ENCODE measurements at places on chromosomes 4 and X.
A peak's percentile ranks its signal among the peaks of the same experiment; 100 is the strongest.

GRCh38 chrX:42837747-42838146, 59.8 kb upstream of the PPP1R2C start:
- no peak for DNase-seq

DNA sequence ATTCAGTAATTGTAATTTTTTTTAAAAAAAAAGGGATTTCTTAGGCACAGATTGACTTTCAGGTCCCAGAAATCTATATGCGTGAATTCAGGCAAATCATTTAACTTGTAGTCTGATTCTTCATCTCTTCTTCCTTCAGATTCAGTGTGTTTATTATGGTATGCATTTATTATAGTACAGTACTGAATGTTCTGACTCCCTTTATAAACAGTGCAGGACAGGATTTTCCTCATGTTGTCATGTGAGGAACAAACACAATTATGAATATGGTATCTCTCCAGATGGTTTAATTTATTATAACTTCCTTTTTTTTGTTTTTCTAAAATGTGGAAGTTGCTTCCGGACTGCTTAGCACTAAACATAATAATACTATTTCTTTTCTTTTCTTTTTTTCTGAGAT, 54.2 kb downstream of the RPS3A start:
- DNase-seq: no peak

- peak; percentile 42 for DNase-seq
These were observed 93.5 kb downstream of the TNIP2 start for GRCh38 chr4:2662598-2662997.

- no peak for DNase-seq
These were observed 94.1 kb downstream of the NEUROG2 start for GRCh38 chr4:112421911-112422310.

- DNase-seq: no peak
These were observed 63.3 kb downstream of the MEPE start for GRCh38 chr4:87895964-87896621.

GRCh38 chr4:86302830-86303229, 57.0 kb downstream of the MAPK10 start:
- no peak for DNase-seq

DNA sequence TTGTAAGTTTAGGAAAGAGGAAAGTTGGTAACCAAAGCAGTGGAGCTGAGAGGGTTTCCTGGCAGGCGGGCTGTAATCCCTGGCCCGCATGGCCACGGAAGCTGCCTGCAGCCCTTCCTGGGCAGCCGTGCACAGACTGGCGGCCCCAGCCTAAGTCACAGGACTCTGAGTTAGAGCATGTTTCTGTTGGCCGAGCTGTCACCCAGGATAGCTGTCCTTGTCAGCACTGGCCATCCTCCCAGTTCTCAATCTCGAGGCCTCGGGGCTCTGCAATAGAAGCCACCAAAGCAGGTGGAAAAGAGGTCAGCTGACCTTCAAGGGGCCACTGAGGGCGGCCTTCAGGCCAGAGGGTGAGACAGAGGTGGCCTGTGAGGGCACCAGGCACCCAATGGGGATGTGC, 20.5 kb downstream of the PNMA6E start:
- no peak for DNase-seq

- DNase-seq: no peak
These were observed 44.1 kb upstream of the KDR start for GRCh38 chr4:55169352-55169961.

GRCh38 chr4:186789651-186790050, 66.0 kb upstream of the FAT1 start:
- no peak for DNase-seq

DNA sequence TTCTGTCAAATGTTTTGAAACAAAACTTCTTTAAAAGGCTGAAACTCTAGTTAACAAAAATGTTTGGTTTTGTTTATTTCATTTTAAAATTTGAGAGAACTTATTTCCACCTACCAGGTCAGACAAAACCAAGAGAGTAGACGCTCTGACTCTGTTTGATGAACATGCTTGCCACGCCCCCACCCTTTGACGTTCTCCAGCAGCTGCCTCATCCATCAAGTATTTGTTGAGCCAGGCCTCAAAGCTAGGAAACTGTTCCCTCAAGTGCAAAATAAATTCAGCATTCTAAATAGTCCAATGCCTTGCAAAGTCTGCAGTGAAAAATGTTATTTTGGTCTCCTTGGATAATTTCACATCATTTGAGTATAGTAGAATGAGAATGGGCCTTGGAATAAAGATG, 121.6 kb downstream of the GUCY2F start:
- no peak for DNase-seq

DNA sequence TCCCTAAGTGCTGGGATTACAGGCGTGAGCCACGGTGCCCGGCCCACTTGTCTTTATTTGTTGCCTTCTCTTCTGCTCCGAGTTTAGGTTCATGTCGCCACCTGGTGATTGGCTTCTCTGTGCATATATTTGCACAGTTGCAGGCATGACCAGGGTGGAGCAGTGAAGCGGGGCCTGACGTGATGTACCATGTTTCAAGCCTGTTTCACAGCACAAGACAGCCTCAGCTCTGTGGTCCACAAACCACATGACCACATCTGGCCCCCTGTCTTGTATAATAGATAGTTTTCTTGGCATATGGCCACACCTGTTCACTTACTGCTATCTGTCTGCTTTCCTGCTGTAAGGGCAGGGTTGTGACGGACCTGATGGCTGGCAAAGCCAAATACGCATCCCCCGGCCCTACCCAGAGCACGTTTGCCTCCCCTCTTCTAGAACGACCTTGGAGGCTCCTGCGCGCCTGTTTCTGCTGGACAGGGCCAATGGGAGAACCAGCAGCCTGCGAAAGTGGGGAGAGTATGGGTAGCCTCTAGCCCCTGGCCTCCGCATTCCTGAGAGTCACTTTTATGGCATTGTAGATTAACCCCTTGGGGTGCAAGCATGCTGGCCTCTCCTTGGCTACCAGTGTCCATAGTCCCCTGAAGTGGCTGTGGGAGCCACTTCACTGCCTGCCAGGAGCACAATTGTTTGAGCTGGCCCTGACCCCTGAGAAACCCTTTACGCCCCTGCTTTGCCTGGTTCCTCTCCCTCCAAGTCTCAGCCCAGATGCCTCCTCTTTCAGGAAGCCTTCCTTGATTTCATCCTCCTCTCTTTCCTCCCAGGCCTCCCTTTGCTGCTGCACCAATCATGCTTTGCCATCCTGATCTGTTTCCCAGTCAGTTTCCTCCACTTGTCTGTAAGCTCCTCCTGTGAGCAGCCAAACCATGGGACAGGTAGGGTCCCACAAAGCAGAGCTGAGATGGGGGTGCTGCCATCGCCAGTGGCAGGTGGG, 6.0 kb upstream of the SH3TC1 start:
- no peak for DNase-seq

- no peak for DNase-seq
These were observed 105.9 kb downstream of the TEX13A start for GRCh38 chrX:105114554-105115130.

GRCh38 chr4:64807821-64808220, 398.6 kb upstream of the TECRL start:
- DNase-seq: no peak

GRCh38 chr4:27759611-27760575, 899.3 kb downstream of the STIM2 start:
- no peak for DNase-seq

DNA sequence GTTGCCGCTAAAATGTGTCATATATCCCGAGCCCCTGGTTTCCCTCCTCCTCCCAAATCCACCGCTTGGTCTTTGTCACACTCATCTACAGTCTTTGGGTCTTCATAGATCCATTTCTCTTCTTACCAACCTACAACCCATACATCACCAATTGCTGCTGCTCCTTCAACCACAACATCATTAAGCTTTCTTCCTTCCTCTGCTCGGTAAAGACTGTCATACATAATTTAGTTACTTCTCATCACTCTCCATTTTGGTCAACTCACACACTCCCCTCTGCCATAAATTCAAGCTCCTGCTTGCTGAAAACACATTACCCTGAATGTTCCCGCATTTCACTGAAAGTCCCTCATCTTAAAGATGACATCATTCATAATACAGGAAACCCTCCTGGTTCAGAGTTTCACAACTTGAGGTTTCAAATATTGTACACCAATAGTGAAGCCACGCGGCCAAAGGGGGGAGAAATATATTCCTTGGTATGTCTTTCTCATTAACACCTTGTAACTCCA, 1.7 kb upstream of the DCTD start:
- no peak for DNase-seq

DNA sequence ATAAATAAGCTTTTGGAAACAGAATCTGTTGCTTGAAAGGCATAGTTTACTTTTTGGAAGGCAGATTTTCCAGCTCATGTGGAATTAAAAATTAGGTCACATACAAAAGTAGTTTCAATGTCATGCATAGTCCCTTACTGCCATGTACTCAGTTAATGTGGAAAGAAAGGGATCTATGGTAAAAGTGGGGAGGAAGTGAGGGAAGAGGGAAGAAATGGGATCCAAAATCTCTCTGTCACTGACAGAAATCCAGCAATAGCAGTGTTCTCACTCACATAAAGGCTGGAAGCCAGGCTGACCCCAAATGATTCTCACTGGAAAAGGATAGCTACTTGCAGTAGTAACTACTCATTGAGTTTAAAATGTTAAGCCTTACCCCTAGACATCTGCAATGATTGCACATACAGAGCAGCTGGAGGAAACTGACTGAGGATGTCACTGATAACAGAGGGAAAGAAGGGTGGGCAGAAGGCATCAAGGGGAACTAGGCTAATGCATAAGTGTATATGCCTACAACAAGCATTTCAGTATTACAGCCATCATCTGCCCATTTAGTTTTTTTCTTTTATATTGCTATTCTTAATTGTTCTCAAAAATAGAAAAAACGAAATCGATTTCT, 445.6 kb downstream of the FAT4 start:
- DNase-seq: no peak

DNA sequence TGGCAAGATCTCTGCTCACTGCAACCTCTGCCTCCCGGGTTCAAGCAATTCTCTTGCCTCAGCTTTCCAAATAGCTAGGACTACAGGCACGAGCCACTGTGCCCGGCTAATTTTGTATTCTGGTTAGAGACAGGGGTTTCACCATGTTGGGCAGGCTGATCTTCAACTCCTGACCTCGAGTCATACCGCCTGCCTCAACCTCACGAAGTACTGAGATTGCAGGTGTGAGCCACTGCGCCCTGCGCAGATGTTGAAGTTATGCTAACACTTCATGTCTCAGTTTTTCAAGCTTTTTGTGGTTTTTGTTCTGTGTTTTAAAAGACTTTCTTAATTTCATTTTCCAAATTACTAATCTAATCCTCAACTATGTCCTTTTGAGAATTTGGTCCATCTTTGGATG, 154.4 kb upstream of the TLL1 start:
- DNase-seq: no peak

- no peak for DNase-seq
These were observed 25.6 kb downstream of the ATP10D start for GRCh38 chr4:47510506-47511143.

DNA sequence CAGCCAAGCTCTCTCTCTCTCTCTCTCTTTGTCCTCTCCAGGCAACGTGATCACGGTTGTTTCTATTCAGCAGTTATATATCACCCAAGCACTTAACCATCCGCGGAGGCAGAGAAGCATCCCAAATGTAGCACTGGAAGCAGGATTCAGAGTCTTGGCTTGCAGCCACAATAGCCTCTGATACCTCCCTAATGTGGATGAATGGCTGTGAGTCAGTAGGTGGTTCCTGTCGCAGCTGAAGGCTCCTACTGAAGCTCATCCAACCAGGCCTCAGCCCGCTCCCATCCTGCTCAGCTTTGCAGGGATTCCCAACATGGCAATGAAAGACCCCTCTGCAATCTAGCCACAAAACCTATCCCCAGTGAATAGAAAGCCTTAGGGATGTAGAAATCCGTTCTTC, 5.1 kb downstream of the HS6ST2 start:
- DNase-seq: no peak

GRCh38 chrX:2962381-2962780, 33.2 kb upstream of the ARSD start:
- no peak for DNase-seq

DNA sequence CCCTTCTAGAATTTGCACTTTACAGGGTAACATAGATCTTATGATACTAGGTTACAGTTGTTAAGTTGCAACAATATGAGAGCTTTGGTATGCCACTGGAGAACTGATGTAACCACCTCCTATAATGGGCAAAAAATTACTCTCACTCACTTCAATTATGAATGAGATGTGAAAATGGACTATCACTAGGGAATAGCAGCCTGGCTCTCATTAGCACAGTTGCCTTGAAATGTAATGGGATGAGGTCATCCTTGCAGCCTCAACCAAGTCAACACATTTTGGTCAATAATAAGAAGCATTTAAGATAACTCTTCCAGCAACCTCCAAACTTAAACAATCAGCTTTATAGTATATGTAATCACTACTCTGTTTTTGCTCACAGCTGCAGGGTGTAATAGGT, 69.4 kb downstream of the TBC1D9 start:
- no peak for DNase-seq

- no peak for DNase-seq
These were observed 166.7 kb upstream of the SH3RF1 start for GRCh38 chr4:169437299-169438047.

DNA sequence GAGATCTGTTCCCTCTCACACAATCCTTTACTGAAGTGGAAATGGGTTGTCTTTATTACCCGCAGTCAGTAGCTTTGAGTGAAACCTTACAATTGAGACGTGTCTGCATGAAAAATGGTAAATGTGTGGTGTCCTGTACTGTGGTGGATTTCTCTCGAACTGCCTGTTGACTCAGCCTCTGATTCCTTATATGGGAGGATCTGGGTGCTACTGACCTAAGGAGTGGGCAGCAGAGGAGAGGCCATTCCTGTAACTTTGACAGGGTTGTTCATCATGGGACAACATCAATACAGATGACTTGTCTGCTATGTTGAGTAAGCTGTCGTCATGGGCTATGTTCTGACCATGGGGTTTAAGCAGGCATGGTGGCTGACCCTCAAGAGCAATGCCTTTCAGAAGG, 159.6 kb upstream of the WDR1 start:
- no peak for DNase-seq

DNA sequence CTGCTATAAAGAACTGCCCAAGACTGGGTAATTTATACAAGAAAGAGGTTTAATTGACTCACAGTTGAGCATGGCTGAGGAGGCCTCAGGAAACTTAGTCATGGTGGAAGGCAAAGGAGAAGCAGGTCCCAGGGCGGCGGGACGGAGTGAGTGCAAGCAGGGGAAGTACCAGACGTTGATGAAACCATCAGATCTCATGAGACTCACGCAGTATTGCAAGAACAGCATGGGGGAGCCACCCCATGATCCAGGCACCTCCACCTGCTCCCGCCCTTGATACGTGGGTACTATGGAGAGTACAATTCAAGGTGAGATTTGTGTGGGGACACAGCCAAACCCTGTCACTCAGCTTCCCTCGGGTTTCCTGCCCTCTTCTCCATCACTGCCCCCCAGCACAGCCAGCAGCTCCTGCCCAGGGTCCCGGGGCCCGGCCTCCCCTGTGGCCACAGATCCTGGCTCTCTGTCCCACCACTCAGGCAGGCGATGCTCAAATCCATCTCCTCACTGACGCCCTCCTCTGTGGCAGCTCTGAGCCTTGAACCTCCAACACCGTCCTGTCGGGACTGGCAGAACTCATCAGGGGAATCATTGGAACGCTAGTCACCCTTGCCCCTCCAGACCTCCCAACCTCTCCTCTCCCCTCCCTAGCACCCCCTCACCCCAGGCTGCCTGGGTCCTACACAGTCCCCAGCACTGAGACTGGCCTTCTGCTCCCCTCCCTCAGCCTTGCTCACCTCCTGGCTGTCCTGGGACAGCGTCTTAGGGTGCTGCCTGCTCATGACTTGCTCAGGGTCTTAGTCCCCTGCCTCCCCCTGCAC, 37.6 kb downstream of the FGFRL1 start:
- no peak for DNase-seq

- no peak for DNase-seq
These were observed 55.2 kb downstream of the TRMT44 start for GRCh38 chr4:8495803-8496202.

All from AG09319 (cell line).